ENCODE measurements at places on chromosomes 1 and 21. TPM values are rescaled to one million over a fixed set of nuclear protein-coding genes. Genes with fewer than 3 reads are reported as not detected.

GRCh38 chr1:18348354-18348753, 132.4 kb upstream of the KLHDC7A start:
- no peaks in the 10 kb centered on the region for H3K36me3 ChIP-seq
- DNase-seq, result no peak
- no peak overlapping the region for H3K4me3 ChIP-seq

DNA sequence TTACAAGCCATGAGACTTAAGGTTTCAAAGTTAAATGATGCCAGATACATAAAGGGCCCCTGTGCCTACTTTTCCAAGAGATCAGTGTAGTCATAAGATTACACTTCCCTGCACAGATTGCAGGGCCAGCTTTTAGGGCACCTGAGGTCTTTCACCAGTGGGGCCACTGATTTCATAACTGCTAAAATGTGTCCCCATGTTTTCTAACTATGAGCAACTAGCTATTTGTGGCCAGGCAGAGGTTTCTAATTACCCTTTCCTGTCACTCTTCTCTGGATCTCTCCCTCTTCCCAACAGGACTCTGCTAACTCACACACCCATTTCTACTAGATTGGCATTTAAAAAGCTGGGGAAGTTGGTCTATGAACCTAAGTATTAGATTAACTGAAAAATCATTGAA, 207.1 kb upstream of the SGIP1 start:
- H3K4me3 ChIP-seq, result no peak overlapping the region
- no peak for DNase-seq
- no peaks in the 10 kb centered on the region for H3K36me3 ChIP-seq

- H3K36me3 ChIP-seq, result no peaks in the 10 kb centered on the region
- no peak for DNase-seq
- no peaks in the 10 kb centered on the region for H3K27me3 ChIP-seq
- H3K27ac ChIP-seq, result no peak overlapping the region
- H3K4me3 ChIP-seq, result no peak overlapping the region
Observed at GRCh38 chr1:80799457-80799856, 1001.3 kb upstream of the ADGRL2 start.

FABP3 gene
- 20.4 TPM for total RNA-seq

Data from astrocyte (in vitro differentiated cells and primary cell).